ENCODE measurements at places on chromosomes 2 and 18. TPM values are rescaled to one million over a fixed set of nuclear protein-coding genes. Genes with fewer than 3 reads are reported as not detected.

Gene GPR39
- 1.6 TPM for polyA plus RNA-seq

- DNase-seq = peak; percentile 72
Observed at GRCh38 chr18:45249246-45249661, 366.0 kb upstream of the SLC14A2 start.

GRCh38 chr2:119174216-119174992, 15.9 kb upstream of the C1QL2 start:
- DNase-seq = peak; percentile 54

- DNase-seq = no peak
Observed at GRCh38 chr2:238431456-238431855, 4.7 kb downstream of the ASB1 start.

GRCh38 chr2:212269005-212269404, 269.6 kb downstream of the ERBB4 start:
- DNase-seq = no peak

- peak; percentile 33 for DNase-seq
Observed at GRCh38 chr2:212732860-212733259, 194.3 kb upstream of the ERBB4 start.

Measured in GM23248 (cell line).